Renal cortical epithelial cell (primary cell): ENCODE measurements at places on chromosomes 5 and 9. TPM values are rescaled to one million over a fixed set of nuclear protein-coding genes. Genes with fewer than 3 reads are reported as not detected.

The DMRT3 gene
- not detected in 2 replicates for total RNA-seq

DNA sequence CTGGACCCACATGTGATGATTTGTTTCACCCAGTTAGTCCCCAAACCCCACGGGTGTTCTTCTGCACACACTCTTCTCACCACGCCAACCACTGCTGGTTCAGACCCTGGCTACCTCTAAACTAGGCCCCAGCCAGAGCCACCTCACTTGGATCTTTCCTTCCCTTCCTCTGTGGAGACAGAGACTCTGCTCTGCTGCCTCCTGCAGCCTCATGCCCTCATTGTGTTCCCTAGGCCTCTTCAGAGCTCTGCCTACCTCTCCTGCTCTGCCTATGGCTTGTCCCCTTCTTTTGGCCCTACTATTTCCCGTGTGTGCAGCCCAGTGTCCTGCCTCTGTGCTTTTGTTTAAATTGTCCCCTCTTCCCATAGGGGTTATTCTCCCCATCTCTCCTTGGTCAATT, 79.7 kb downstream of the ARHGAP26 start:
- no peak for DNase-seq

DNA sequence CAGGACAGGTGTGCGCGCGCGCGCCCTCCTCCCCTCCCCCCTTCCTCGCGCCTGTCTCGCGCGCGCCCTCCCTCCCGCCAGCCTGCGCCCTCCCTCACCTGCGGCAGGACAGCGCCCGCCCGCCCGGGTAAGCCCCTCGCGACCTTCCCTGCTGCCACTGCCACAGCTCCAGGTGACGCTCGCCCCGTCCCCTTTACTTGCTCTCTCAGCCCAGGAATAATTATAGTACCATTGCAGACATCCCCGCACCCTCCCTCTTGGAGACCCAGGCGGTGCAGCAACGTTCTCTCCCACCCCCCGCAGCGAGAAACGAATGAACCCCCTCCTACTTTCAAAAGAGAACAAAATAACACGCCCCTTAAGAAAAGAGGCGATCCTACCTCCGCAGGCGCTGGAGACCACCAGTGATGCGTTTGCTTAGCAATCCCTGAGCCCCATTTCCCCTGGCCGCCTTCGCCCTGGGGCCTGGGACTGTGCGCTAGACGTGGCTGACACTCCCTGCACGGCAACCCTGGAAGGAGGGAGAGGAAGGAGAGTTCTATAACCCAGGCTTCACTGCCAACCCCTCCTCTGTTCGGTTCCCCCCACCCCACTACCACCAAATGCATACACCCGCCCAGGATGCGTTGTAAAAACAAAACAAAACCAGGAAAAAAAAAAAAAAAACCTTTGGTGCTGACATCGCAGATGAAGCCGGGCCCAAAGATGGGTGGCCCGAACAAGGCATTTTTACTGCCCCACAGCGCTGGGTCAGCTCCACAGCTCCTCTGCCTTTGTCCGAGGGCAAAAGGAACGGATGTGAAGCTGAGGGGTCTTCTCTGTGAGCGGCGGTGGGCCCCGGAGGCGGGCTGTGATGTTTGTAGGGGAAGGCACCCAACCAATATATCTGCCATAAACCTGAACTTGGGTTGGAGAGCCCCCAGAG, 5.6 kb upstream of the PURA start:
- DNase-seq: no peak

DNA sequence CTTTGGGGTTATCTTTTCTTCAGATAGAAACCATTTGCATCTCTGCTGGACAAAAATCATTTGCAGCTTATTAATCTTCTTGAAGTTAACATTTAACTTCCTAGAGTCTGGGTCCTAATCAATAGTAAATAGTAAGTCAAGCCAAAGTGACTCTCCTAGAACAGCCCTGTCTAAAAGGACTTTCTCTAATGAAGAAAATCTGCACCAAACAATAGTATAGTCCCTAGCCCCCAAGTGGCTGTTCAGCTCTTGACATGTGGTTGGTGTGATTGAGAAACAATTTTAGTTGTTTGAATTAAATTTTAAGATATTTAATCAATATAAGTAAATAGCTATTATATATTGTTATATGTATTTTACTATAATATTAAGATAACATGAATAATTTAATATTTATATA, 64.6 kb upstream of the SHB start:
- DNase-seq: no peak

DNA sequence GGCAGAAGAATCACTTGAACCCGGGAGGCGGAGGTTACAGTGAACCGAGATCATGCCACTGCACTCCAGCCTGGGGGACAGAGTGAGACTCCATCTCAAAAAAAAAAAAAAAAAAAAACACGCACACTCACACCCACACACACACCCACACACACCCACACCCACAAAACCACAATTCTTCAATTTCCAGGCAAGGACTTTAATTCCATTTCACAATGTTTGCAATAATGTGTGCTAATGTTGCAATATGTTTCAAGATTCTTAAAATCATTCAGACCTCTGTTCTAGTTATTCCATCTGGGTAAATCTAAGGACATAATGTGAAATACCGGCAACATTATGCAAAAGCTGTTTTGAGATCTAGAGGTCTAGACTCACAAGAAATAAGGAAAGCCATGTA, 28.3 kb downstream of the CCDC69 start:
- DNase-seq: peak; percentile 48

GRCh38 chr9:20303066-20303465, 319.2 kb downstream of the MLLT3 start:
- DNase-seq: no peak
